ENCODE measurements at places on chromosomes 5 and 9.

DNA sequence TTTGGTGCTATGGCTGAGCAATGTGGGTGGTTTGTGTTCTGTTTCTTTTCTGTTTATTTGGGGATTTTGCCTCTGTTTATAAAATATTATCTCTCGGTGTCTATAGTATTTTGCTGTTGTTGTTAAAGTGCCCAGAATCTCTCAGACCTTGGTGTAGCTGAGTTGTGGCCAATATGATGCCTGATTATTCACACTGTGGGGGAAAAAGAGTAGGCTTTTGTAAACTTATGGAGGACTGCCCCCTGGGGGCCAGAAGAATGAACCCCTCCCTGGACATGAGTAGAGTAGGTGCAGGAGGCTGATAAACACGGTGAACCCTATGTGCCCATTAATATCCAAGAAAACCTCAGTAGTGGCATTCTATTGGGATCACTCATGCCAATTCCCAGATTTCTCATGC lies 49.0 kb upstream of the DPYSL3 start:
- no peak for DNase-seq

- DNase-seq: no peak
Observed at GRCh38 chr9:126474206-126474765, 139.4 kb upstream of the LMX1B start.

DNA sequence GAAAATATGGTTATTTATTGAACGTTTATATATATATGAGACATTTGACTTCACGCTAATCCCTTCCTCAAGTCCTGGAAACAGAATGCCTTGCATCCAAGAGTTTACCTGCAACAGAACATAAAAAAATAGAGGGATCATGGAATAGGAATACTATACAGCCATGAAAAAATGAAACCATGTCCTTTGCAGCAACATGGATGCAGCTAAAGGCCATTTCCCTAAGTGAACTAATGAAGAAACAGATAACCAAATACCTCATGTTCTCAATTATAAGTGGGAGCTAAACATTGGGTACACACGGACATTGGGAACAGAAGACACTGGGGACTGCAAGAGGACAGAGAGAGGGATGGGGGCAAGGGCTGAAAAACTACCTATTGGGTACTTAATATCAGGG lies 13.0 kb downstream of the BAAT start:
- DNase-seq: no peak

- no peak for DNase-seq
Observed at GRCh38 chr9:32866273-32866672, 82.9 kb downstream of the TMEM215 start.

DNA sequence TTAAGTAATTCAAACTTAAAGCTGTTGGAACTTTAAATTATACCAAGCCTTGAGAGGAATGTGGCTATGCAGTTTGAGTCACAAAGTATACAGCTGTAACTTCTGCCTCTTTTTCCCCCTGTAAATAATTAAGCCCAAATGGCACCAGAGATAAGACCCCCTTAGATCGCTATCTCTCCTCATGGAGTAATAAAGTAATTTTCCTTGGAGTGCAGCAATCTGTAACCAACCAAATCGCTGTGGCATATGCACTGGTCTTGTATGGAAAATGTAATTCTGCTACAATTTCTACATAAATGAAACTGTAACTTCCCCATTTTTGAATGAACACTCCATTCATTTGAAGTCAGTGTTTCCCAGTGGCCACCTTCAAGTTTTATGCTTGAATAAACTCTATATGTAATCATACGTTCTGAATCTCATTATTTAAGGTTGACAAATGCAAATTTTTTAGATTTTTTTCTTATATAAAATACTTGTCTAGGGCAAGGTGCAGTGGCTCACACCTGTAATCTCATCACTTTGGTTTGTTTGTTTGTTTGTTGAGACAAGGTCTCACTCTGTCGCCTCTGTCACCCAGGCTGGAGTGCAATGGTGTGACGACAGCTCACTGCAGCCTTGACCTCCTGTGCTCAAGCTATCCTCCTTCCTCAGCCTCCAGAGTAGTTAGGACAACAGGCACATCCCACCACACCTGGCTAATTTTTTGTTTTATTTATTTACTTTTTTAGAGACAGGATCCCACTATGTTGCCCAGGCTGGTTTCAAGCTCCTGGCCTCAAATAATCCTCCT lies 12.3 kb downstream of the SUSD1 start:
- no peak for DNase-seq

DNA sequence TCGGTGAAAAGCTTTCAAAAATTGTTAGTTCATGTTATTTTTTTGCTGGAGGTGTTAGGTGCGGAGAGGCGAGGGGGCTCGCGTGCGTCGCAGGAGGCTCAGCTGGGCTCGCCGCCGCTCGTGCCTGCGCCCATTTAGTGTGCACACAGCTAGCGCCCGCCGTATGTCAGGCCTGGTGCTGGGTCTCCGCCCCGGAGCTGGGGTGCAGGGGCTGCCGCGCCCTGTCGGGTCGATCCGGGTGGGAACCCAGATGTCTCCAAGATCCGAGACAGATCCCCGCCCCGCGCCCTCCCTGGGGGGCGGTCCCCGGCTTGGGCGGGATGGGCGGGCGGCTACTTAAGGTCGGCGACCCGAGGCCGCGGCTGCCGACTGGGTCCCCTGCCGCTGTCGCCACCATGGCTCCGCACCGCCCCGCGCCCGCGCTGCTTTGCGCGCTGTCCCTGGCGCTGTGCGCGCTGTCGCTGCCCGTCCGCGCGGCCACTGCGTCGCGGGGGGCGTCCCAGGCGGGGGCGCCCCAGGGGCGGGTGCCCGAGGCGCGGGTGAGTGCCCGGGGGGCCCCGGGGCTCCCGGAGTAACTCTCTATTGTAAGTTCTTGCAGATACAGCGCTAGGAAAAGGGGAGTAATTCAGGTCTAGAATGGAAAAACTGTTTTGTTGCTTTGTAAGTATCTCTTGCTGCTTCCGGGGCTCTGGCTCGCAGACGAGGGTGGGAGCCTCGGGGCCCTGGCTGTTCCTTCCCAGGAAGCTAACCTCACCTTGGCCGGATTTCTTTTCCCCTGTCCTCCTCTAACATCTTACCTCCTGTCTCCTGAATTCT lies 31.7 kb downstream of the GSN start:
- DNase-seq: peak; percentile 6

GRCh38 chr5:158320178-158320674 lies 461.3 kb upstream of the CLINT1 start:
- DNase-seq: no peak

DNA sequence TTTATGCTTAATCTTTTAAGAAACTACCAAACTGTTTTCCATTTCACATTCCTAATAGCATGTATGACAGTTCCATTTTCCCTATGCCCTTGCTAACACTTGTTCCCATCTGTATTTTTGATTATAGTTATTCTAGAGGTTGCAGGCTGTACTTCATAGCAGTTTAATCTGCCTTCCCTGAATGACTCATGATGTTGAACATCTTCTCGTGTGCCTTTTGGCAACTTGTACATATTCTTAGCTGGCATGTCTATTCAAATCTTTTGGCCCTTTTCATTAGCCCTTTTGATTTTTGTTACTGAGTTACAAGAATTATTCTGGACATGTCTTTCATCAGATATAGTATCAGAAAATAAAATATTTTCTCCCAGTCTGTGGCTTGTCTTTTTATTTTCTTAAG lies 320.3 kb downstream of the DIRAS2 start:
- no peak for DNase-seq

DNA sequence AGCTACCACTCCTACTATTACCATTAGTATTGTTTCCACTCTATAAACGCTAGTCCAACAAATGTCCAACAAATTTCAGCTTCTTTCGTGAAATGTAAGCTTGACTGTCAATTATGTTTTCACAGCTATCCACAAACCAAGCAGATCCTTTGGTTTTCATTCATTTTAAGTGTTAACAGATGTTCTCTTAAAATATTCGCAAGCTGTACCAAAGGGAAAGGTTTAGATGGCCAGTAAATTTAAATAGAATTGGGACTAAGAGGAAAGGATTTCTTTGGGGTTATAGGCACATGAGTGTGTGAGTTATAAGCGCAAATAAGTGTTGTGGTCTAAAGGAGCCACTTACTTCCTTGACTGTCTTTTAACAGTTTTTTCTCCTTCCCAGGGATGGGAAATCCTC lies 136.8 kb upstream of the ADRA1B start:
- DNase-seq: no peak
